ENCODE measurements at places on chromosomes 2 and 18.

DNA sequence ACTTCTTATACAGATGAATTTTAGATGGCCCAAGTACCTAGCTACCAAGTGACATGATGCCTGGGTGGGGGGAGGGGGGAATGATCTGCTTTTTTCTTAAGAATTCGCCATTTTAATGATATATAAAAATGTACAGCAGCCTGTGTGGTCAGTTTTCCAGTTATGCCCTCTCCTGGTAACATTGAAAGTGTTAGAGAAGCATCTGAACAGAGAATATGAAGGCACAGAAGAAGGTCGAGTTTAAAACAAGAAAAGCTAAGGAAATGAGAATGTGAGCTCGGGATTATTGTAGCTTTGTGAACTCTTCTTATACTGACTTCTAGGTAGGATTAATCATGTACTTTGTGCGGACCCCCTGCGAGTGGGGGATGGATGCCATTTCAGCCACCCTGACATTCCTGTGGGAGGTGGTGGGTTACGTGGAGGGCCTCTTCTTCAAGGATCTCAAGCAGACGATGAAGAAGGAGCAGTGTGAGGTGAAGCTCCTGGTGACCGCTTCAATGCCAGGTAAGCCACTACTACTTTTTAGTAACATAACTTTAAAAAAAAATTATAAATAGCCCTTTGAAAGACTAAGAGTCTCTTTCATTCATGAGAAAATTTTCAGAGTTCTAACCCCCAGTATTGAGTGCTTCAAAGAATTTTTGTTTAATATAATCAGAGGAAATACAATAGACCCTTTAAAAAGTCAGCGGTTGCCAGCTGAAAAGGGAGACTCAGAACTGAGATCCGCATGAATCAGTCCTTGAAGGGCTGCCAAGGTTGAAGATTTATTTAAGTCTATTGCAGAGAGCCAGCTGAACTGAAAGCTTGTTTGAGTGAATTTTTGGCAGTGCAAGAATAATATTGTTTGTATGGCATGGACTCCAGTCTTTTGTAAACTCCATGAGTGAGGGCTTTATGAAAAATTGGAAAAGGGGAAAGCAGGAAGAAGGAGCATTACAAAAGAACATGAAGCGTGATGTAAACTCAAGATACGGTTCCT lies 68.6 kb upstream of the RPE start:
- no peak for DNase-seq

DNA sequence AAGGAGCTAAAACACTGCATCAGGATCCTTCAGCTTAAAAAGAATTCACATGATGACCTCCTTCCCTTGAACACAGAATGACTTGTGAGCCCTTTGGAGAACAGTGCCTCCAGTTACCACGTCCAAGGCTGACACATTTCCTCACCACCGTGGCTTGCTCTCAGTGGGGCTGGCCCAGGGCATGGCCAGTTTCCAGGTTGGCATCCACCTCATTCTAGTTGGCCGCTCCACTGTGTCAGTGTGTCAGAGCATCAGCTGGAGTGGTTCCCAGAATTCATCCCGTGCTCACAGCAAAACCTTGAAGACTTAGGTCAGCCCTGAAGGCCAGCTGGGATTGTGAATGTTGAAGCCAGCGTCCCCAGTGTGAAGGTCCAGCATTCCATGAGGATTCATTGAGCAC lies 158.5 kb downstream of the INSIG2 start:
- DNase-seq: no peak

GRCh38 chr18:4058179-4058578 lies 396.9 kb downstream of the DLGAP1 start:
- no peak for DNase-seq

DNA sequence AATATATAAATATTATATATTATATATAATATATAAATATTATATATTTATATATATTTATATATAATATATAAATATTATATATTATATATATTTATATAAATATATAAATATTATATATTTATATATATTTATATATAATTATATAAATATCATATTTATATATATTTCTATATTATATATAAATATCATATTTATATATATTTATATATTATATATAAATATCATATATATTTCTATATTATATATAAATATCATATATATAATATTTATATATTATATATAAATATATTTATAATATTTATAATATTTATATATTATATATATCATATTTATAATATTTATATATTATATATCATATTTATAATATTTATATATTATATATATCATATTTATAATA lies 321.4 kb downstream of the CDH2 start:
- no peak for DNase-seq

DNA sequence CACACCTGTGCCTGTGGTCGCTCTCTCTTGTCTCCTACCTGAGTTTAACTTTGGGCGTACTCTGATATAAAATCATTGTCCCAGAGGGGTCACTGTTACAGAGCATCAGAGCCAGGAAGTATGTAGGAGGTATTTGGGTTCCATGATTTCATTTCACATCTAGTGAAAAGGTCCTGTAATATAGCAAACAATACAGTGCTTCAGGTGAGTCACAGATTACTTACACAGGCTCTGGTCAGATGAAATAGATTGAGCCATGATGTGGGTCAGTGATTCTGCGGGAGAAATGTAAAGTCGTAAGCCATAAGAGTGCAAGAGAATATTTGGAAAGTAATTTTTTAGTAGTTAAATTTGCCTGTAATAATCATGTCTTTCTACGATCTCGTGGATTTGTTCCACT lies 70.2 kb downstream of the SOCS6 start:
- no peak for DNase-seq

GRCh38 chr18:80253236-80253635 lies 5.9 kb upstream of the PARD6G start:
- DNase-seq: no peak

All from activated CD8-positive, alpha-beta memory T cell treated with anti-CD3 and anti-CD28 coated beads for 4 hours (primary cell).